ENCODE measurements at places on chromosomes 11 and 22. TPM values are rescaled to one million over a fixed set of nuclear protein-coding genes. Genes with fewer than 3 reads are reported as not detected.

DNA sequence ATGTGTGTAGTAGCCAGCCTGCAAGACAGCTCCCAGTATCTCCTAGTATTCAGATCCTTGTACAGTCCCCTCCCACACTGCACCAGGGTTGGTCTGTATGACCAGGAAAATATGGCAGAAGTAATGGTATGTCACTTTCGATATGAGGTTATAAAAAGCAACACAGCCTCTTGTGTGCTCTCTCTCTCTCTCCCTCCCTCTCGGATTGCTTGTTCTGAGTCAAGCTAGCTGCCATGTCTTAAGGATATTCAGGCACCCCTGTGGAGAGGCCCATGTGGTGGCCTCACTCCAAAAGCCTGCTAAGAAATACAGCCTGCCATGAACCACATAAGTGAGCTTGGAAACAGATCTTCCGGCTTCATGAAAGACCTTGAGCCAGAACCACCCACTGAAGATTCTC, 25.4 kb downstream of the FXYD6 start:
- DNase-seq: no peak

Gene SCUBE2
- total RNA-seq: 0.43 TPM

Gene RFPL2
- total RNA-seq: not detected

Gene TRIM64C
- total RNA-seq: not detected

Gene SLC5A1
- total RNA-seq: not detected

DNA sequence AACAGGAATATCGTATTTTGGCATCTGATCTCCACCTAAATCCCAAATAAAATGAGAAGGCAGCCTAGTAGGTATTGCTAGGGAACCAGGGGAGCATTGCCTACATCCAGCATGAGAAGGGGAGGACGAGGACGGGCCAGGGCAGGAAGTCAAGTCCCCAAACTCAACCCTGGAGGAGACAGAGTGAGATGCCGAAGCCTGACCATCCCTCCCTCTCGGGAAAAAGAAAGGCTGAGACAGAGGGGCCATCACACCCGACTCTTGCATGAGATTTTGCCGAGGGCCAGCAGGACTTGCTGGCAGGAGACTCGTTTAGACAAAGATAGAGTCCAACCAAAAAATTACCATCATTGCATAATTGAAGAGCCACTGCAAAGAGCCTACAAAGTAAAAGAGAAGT, 50.2 kb upstream of the SPATA19 start:
- no peak for DNase-seq

GRCh38 chr11:35764417-35764816, 101.8 kb downstream of the TRIM44 start:
- no peak for DNase-seq

DNA sequence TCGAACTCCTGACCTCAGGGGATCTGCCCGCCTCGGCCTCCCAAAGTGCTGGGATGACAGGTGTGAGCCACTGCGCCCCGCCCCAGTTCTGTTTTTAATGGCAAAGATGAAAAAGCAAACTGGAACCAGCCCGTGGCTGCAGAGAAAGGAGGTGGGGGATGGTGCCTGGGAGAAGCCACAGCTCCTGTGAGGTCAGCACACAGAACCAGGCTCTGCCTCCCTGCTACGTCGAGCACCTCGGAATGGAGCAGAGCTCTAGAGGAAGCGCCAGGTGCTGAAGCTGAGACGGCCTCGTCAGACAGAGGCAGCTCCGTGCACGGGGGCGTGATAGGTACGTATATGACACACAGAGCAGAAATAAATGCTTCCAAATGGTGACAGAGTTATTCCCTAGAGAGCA, 8.5 kb downstream of the DRD4 start:
- no peak for DNase-seq

- DNase-seq: no peak
Measured at GRCh38 chr11:115344846-115345245, 159.4 kb downstream of the CADM1 start.

- DNase-seq: no peak
Measured at GRCh38 chr11:6627762-6628241, 8.6 kb upstream of the TPP1 start.

GRCh38 chr11:1421291-1421690, 31.6 kb downstream of the BRSK2 start:
- DNase-seq: no peak

Gene PKDREJ
- total RNA-seq: not detected

Gene AHNAK
- 296 TPM for total RNA-seq

GRCh38 chr22:42073621-42074041, 417 bp upstream of the PHETA2 start:
- DNase-seq: no peak

DNA sequence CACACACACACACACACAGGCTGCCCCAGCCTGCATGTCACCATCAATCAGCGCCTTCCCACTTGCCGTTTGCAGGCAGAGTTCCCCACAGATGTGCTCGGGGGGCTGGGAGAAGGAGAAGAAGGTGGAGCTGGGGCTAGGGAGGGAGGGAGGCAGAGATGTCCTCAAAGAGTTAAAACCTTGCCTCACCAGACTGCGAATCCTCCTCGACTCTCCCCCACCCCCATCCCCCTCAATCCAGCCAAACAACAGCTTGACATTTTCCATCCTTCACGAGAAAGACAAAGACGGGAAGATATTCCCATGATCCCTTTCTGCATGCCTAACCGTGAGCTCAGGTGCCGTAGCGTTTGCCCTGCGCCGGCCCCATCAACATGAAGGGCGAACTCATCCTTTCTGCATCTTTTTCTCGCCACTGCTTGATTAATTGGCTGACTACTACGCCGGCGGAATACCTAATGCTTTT, 365.5 kb downstream of the MIAT start:
- DNase-seq: no peak

Gene TBX10
- total RNA-seq: not detected

Gene EIF3F
- total RNA-seq: 306 TPM

DNA sequence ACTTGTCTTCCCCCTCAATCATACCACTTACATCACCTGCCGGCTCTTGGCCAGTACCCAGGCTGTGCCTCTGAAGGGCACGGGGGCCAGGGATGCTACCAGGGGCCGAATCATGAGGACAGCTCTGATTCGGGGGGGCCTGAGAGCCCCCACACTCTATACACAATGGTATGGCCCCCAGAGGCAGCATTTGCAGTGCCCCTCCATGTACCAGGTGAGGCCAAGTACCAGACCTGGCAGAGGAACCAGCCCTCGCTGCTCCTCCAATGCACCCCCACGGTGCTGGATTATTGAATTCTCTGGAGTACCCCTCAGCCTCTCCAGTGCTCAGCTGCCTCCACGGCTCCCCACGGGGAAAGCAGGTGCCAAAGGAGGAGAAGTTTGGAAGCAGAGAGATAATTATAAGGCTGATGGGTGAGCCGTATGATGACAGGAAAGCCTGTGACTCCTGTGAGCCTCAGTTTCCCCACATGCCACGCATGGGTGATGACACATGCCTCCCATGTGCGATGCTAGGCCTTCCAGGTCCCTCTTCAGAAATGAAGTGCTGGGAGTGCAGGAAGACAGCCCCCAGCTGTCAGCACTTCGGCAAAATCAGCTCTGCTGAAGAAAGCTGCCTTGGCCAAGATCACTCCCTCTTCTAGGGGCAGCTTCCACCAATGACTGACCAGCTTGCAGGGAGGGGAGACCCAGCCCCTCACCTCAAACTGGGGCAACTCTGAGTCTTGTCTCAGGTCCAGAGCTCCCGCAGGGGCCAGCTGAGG, 69.9 kb downstream of the THAP12 start:
- DNase-seq: no peak

DNA sequence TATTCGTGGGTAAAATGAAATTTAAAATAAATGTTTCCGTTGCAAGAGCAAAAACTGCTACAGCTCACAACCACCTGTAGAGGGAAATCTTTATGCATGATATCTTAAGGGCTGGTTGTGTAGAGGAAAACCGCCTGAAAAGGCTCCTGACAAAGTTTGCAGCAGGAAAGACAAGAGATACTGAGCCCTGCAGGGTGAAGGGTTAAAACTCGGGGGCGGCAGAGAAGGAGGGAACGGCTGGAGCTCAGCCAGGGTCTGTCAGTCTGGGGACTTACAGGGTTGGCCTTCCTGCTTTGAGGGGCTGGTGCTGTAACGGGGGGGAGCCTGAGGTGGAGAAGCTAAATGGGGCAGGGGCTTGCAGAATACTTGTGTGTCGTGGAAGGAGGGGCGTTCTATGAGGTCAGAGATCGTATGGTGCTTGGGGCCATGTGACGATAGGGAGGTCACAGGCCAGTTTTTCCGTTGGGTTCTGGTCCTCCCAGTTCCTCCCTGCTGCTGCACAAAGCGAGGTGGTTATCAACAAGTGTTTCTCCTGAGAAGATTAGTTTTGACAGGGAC, 122.9 kb upstream of the HSD17B12 start:
- no peak for DNase-seq

DNA sequence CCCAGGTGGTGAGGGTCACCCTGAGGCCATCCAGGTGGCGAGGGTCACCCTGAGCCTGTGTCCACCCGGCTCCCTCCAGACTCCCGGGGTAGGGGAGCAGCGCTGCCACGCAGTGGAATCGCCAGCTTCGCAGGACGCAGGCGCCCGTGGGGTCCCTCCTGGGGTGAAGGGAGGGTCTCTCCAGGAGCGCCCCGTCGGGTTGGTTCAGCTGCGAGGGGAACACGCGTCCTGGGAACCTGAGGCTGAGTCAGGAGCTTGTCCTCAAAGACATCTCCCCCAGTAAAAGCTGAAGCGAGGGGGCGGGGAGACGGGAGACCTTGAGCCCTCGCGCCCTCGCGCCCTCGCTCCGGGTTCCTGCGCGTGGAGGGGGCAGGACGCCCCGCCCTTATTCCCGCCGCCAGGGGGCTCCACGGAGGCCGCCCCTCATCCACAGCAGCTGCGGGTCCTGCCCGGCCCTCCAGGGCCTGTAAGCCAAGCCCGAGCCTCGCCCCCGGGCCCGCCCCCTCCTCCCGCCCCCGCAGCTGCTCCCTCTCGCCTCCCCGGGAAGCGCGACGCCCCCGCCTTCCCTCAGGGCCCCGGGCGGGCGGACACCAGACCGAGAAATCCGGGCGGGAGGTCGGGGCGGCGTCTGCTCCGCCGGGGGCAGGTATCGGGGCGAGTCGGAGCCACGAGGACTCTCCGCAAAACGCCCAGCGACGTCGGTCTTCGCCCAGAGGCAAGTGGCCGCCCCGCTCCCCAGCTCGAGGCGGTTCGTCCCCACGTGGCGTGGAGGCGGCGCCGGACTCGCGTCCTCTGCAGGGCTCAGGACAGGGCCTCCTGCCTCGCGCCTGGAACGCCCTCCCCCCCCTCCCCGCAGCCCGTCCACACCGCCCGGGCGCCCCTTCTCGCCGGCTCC, 22.8 kb downstream of the PIM3 start:
- no peak for DNase-seq

Gene CDC42BPG
- 4.6 TPM for total RNA-seq

GRCh38 chr22:20131859-20132685, 468 bp downstream of the ZDHHC8 start:
- no peak for DNase-seq

Gene TFIP11
- 17.8 TPM for total RNA-seq

Gene MRGPRF
- total RNA-seq: 2.5 TPM

Gene APOA5
- total RNA-seq: not detected

DNA sequence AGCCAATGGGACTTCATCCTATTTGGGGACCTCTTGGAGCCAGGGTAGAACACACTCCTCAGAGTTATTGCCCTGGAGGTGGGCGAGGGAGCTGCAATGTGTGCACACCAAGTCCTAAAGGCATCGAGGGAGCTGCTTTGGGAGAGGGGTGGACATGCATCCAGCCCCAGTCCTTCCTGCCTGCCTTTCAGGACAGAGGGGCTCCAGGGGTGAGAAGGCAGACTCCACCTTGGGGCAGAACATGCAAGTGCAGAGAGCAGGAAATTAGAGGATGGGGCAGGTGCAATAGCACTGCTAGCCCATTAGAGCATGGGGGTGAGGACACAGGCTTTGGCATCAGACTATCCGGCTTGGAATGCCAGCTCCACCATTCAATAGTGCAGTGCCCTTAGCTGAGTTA, 288.5 kb downstream of the OPCML start:
- DNase-seq: no peak

Gene TUG1
- total RNA-seq: 33.6 TPM

- no peak for DNase-seq
Measured at GRCh38 chr22:17808693-17809403, 34.6 kb upstream of the BID start.

GRCh38 chr11:60363542-60364470, 14.5 kb upstream of the MS4A7 start:
- no peak for DNase-seq

Gene HPX
- total RNA-seq: 1.0 TPM

DNA sequence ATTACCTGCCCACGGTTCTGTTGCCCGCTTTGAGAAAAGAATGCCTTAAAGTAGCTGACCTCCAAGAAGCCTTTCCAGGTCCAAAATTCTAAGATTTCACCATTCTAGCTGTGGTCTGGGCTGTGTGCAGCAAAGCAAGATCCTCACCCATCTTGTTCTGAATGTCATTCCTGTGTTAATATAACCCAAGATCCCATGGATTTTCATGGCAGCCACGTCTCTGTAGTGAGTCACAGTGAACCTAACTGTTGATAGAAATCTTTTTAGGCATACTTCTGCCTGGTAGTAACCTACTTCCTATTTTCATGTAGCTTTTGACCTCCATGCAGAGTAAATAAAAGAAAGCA, 210.0 kb downstream of the NAV2 start:
- no peak for DNase-seq

DNA sequence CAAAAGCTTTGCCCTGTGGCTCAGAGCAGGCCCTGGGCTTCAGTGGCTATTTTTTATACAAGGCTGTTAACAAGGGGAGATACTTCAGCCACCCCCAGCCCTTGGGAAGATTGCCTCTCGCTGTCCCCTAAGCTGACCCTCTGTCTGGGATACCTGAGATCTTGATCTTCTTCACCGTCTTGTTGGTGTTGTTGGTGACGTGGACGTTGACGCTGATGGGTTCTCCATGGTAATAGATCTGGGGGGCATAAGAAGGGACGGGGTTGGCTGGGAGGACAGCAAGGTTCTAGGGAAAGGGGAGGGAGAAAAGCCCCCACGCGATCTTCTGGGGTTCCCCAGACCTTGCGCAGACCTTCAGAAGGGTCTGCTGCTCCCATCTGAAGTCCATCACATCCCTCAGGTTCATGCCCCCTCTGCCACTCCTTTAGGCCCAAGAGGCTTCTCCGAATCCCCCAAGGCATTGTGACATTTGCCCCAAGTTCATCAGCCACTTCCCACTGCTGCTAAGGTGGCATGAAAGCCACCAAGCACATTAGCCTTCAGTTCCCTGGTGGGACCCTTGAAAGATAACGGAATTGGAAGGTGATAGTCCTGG, 36.7 kb downstream of the TPBGL start:
- DNase-seq: no peak

DNA sequence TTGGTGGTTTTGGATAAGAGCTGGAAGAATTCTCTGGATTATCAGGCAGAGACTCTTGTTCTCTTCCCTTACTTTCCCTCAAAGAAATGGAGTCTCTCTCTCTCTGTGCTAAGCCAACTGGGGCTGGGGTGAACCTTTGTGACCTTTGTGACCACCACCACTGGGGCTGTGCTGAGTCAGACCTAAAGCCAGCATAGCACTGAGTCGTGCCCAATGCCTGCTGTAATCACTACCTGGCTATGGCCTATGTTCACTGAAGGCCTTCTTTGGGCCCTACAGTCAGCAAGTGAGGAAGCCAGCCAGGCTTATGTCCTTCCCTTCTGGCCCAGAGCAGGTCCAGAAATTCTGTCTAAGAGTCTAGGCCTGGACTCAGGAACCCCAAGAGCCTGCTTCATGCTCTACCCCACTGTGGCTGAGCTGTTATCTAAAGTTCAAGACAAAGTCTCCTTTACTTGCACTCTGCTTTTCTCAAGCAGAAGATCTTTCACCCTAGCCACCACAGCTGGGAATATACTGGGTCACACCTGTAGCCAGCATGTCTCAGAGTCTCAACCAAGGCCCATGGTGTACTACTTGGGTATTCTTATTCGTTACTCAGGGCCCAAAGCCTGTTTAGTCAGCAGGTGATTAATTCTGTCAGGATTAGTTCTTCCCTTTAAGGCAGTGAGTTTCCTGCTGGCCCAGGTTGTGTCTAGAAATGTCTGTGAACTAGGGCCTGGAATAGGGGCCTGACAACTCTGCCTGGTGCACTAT, 86.0 kb downstream of the EHF start:
- no peak for DNase-seq
